ENCODE measurements at places on chromosomes 2 and 18.

GRCh38 chr2:98464772-98465310 is 20.2 kb downstream of the INPP4A start:
- DNase-seq = peak; percentile 35

DNA sequence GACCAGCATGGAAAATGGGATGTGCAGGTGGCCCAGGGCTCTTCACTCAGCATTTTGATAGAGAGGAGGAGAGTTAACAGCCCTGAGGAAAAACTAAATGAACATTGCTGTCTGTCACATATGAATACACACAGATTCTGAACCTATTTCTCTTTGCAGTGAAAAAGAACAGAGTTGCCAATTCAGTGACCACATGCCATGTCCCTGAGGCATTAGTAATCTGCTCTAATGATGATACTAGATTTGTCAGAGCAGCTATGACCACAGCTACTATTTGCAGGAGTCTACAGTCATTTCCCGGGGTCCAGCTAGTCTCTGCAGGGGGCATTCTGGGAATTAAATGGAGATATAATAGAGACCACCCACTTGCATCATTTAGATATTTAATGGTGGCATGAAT is 267.6 kb downstream of the TMX3 start:
- DNase-seq = no peak

DNA sequence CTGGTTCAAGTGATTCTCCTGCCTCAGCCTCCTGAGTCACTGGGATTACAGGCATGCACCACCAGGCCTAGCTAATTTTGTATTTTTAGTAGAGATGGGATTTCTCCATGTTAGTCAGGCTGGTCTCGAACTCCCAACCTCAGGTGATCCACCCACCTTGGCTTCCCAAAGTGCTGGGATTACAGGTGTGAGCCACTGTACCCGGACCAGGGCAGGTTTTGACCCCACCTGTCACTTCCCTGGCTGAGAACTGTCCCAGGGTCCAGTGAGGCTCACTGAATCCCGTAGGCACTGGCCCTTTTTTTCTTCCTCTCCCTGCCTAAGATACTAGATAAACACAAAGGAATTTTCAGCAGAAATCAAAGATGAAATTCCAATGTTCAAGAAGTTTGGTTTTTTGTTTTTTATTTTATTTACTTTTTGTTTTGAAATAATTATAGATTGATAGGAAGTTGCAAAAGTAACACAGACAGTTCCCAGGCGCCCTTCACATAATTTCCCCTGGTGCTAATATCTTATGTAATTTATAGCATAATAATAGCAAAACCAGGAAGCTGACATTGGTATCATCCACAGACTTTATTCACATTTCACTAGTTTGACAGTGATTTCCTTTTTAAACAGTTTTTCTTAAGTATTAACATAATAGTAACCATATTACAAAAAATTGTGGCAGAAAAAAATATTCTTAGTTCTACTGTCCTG is 52.4 kb upstream of the B3GNT7 start:
- no peak for DNase-seq

- no peak for DNase-seq
Measured at GRCh38 chr2:165237056-165237455, 2.2 kb upstream of the SCN2A start.

GRCh38 chr18:79876497-79876896 is 75.0 kb downstream of the SLC66A2 start:
- no peak for DNase-seq

GRCh38 chr2:158835431-158835830 is 40.3 kb downstream of the DAPL1 start:
- DNase-seq = no peak

DNA sequence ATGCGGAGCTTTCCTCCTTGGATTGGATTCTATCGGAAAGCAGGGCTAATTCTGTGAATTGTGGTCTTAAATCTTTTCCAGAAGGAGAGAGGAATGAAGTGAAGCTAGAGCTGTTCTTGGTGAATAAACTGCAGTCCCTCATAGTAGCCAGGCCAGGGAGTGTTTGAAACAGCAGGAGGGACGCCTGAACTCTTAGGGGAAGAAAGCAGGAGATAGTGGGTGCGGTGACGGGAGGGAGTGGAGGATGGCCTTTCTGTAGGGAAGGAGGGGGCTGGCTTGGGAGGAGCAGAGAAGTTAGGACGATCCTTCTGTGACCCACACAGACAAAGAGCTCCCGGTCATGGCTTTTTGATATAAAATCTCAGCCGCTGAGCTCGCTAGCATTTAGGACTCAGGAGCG is 47.5 kb upstream of the KCNF1 start:
- DNase-seq = no peak

GRCh38 chr2:8677646-8678592 is 3.9 kb upstream of the ID2 start:
- DNase-seq = peak; percentile 43

DNA sequence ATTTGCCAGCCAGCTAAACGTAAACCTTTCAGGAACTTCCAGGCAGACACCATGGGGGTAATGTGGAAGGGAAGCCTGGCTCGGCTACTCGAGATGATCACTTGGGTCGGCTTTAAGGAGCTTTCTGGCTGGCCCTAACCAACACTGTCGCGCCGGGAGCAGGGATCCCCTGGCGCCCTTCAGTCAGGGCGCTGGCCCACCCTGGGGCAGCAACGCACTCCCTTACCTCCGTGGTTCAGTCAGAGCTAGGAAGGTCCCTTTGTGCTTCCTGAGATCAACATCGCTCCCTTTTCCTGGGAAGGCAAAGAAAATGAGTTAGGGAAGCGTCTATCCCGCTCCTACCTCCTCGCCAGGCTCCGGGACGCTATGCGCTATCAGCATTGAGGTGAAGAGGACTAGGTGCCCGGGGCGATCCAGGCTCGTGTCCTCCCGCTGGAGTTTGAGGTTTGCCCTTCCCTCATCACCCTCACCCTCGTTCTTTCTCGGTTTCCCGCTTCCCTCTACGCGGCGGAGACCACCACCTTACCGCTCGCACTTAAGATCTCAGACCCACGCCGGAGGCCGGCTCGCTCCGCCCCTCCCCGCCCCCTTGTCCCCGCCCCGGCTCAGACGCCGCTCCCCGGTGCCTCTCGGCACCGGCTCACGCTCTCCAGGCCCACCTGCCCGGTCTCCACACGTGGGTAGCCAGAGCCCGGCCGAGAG is 449 bp upstream of the ATRAID start:
- DNase-seq = no peak

DNA sequence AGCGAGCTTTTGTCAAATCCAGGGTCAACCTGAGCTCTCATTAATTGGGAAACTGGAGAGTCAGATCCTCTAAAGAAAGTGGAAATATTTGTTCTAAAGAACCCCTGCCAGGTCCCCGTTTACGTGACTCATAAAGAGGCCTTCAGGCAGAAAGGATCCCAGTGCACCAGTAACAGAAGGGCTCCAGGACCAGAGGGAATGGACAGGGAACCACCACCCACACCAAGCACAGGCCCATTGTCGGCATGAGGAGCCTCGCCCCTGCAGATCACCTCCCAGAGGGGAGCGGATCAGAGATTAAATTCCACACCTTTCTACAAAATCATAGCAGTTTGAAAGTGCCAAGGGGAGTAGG is 16.4 kb upstream of the C1QL2 start:
- no peak for DNase-seq
